ENCODE measurements at places on chromosomes 4 and X.

- no peak for DNase-seq
These were observed 305.2 kb upstream of the ARSJ start for GRCh38 chr4:114284629-114285028.

DNA sequence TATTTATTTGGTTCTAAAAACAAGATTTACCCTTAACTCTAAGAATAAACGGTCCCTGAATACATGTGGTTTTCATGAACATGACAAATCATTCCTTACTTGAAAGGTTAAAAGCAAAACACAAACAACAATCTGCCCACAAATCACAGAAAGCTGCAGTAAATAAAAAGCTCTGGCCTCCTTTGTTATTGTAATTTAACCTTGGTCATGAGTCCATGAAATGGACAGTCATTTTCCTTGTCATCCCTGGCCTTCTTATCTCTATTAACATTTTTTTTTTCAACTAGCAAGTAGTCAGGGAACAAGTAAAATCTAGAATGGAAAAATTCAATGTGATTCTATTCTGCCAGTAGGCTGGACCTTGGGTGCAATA is 92.7 kb downstream of the SCD5 start:
- DNase-seq: no peak

- no peak for DNase-seq
These were observed 182.2 kb upstream of the STK26 start for GRCh38 chrX:131840799-131841495.

- no peak for DNase-seq
These were observed 31.0 kb downstream of the PAGE1 start for GRCh38 chrX:49664824-49665223.

DNA sequence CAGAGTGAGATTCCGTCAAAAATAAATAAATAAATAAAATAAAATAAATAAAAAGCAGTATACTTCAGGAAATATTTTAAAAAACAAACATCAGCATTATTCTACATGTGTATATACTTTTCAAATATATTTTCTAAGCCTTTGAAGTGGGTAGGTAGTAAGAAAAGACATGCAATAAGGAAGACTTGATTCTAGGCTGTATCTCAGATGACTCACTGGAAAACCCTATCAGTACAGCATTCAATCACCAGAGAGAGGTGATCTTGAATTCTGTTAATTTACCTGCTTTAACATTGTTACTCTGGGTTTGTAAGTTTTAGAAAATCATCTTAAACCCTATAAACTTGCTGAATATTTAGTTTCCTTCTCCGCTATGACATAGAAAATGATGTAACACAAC is 106.6 kb upstream of the NAP1L5 start:
- DNase-seq: no peak

DNA sequence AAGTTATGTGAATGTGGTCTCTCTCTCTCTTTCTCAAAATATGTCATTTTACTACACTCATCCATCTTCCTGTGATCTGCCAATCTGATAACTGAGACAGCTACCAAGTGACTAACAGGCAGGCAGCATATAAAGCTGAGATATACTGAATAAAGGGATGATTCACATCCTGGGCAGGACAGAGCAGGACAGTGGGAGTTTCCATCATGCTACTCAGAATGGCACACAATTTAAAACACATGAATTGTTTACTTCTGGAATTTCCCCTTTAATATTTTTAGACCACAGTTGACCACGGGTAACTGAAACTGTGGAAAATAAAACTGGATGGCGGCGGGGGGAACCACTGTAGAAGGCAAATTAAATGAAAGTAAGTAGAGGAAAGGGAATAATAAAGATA is 58.6 kb upstream of the DCTD start:
- no peak for DNase-seq

DNA sequence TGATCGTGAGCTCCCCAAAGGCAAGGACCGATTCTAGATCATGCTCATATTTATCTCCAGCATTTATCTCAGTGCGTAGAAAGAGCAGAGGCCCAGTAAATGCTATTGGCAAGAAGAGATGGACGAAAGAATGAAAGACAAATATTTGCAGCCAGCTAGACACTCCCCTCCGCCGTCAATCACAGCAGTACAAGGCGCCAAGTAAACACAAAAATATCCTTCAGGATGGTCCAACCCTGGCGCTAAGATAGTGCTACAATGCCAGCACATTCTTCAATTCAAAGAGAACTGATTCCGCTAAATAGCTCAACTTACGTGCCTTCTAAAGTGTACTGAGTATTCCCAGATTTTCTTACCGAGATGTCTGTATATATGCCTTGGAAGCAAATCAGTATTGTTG is 114.5 kb downstream of the DDX53 start:
- DNase-seq: no peak

DNA sequence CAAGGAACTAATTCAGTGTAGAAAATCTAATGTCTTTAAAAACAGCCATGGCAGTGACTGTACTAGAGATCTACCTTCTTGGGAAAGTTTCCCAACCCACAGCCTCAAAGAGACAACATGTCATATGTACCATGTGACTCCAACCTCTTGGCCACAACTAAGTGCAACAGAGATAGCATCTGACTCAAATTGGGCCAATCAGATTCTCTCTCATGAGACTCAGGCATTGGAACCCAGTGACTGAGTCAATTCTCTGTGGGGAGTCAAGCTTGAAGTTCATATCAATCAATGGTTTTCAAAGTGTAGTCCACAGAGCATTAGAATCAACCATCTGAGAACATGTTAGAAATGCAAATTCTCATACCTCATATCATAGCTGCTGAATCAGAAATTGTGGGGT is 123.3 kb downstream of the MBNL3 start:
- no peak for DNase-seq

- DNase-seq: no peak
These were observed 286.8 kb upstream of the UGT8 start for GRCh38 chr4:114311787-114312186.

DNA sequence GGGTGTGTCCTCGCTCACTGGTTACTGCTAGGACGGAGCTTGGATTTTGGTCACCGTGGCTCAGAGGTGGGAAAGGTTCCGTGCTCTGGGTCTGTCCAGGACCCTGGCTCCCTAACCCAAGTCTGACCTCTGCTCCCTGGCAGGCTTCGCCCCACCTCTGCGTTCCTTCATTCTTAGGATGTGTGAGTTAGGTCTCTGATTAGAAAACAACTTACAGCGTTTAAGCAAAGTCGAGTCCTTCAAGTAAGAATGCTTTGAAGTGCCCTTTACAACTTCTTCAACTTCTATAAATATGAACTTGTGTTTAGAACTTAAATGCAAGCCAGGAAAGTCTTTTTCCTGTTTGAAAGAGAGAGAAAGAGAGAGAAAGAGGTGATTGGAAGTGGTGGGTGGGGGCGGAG is 891 bp downstream of the TLR2 start:
- no peak for DNase-seq

- no peak for DNase-seq
These were observed 84.7 kb downstream of the RASL11B start for GRCh38 chr4:52946855-52947254.

Measured in posterior cingulate gyrus (tissue), 11 donors.